ENCODE measurements at places on chromosomes 5 and 9. TPM values are rescaled to one million over a fixed set of nuclear protein-coding genes. Genes with fewer than 3 reads are reported as not detected.

PCDHB3 gene
- total RNA-seq: not detected

TRUB2 gene
- 25.8 TPM for total RNA-seq

OTULINL gene
- total RNA-seq: 36.3 TPM

C9 gene
- total RNA-seq: not detected

CKMT2 gene
- not detected for total RNA-seq

RAD1 gene
- total RNA-seq: 32.3 TPM

WNK2 gene
- 0.16 TPM for total RNA-seq

PCSK1 gene
- not detected for total RNA-seq

PCDHAC2 gene
- not detected for total RNA-seq

PCDHGA7 gene
- 0.30 TPM for total RNA-seq

TMC1 gene
- not detected for total RNA-seq

TSSK1B gene
- total RNA-seq: not detected

PCDHB7 gene
- not detected for total RNA-seq

CXCL14 gene
- not detected for total RNA-seq

CD74 gene
- 634 TPM for total RNA-seq

PCDHA6 gene
- total RNA-seq: not detected

FABP6 gene
- not detected for total RNA-seq

CDX1 gene
- total RNA-seq: not detected
